ENCODE measurements at places on chromosomes 1 and 21.

- no peak for DNase-seq
Measured at GRCh38 chr1:53334781-53335180, 6.9 kb upstream of the LRP8 start.

GRCh38 chr1:2256435-2257244 lies 28.5 kb downstream of the SKI start:
- DNase-seq: no peak

GRCh38 chr1:212124690-212125582 lies 89.4 kb downstream of the DTL start:
- no peak for DNase-seq

DNA sequence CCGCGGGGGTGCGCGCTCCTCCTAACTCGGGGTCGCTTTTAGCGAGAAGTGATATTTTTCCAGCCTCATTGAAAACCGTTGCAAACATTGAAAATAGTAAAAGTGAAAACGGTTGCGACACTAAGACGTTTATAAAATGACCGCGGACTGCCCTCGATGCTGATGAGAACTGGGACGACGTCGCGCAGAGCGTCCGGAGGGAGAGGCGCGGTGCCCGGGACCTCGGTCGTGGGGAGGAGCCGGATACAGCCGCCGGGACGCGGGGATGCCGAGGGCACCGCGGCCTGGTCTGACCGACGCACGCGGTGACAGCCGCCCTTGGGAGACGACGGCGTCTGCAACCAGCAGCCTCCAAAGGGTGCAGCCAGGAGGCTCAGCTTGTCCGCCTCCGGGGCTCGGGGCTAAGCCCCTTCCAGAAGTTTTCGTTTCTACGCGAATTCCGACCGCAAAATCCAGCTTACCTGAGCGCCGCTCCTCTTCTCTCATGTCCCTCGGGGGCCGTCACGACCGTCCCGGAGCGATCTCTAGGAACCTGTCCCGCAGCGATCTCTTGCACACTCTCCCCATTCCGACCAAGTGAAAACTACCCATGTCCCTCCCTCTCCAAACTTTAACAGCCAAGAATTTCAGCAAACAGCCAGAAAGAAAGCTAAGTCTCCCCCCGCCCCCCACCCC lies 144.4 kb upstream of the ETS2 start:
- no peak for DNase-seq

GRCh38 chr1:242745079-242745478 lies 220.6 kb upstream of the PLD5 start:
- no peak for DNase-seq

GRCh38 chr21:35818597-35818996 lies 241.7 kb downstream of the SETD4 start:
- no peak for DNase-seq

- no peak for DNase-seq
Measured at GRCh38 chr1:109634292-109634691, 14.7 kb downstream of the AMPD2 start.

DNA sequence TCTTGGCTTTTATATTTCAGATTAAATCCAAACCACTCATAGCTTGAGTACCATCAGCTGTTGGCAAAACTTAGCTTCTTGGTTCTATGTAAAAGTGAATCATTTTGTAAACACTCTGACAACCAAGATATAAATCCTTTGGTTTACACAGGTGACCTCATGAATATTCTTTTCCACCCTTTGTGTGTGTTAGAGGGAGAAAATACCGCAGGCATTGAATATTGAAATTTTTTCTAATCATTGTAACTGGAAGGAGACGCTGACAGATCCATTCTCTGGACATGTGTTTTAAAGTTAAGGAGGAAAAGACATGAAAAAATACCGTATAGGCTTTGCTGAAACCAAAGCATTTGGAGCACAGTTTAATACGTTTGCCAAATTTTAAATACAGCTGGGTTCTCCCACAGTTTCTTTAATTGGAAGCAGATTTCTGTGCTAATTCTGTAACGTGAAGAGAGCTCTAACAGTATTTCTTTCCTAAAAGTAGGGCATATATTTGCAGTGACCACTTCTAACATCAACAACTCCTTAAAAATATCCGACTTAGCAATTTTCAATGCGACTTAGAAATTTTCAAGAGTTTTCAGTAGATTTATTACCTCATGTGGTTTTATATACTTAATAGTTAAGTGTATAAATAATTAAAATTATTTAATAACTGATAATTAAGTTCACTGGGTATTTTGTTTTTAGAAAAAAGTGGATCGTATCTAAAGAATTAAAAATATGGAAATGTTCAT lies 388.2 kb downstream of the USP25 start:
- no peak for DNase-seq

DNA sequence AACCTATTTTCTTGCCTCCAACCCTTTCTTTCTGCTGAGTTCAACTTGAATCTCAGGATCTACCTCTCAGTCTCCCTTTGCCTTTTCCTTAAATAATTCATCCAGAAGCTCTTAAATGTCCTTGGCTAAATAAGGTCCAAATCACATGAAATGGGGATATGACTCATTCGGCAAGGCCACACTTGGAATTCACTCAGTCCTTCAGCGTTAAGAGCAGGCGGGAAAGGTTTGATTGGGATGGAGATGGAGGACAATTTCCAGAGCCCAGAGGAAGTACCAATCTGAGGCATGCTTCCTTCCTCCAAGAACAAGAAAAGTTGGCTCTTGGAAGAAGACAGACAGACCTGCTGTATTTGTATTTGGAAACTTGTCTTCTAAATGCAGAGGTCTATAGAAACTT lies 128.5 kb downstream of the PROX1 start:
- no peak for DNase-seq

DNA sequence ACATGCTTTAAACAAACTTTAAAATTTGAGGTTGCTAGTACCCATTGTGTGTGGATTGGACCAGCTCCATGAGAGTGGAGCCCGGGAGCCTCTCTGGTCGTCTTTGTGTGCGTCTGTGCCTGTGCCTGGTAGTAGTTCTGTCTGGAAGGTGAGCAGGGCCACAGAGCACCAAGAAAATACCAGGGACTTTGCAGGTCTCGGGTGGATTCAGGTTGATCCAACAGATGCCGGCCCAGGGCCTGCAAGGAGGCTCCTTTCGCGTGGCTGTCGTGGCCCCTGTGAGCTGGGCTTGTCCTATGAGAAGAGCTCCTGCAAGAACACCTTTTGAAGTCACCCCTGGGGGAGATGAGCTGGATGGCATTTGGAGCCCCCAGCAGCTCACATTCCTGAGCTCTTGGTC lies 28.3 kb downstream of the COL18A1 start:
- no peak for DNase-seq

- DNase-seq: no peak
Measured at GRCh38 chr1:213256438-213257087, 205.5 kb downstream of the RPS6KC1 start.

DNA sequence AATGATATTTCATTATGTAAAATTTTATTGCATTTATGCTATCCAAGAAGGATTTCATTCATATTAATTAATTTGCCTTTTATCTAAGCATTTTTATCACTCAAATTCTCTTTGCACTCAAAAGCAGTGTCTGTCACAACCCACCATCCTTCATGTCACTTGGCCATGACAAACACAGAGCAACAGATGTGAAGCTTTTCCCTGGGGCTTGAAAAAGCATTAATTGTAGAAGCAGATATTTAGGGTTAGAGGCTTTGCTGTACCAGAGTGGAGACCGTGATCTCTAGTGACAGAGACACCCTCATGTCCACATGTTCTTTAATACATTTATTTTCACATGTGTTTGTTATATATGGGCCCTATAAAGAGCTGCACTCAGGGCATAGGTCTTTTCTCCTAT lies 230.5 kb downstream of the SPATA17 start:
- no peak for DNase-seq

DNA sequence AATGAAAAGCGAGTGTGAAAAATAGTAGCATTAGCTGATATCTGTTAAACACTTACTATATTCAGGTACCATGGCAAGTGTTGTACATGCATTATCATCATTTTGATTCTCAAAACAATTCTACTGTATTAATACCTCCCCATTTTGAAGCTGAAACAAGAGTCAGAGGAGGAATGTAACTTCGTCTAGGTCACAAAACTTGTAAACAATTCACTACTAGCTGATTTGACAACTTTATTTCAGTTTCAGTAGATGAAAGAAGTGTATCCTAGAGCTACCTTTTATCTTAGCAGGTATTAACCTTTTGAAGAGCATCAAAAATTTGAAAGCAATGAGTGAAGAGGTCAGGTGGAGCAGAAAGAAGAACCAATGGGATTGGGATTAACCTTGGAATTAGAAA lies 1.6 kb downstream of the CD84 start:
- no peak for DNase-seq

DNA sequence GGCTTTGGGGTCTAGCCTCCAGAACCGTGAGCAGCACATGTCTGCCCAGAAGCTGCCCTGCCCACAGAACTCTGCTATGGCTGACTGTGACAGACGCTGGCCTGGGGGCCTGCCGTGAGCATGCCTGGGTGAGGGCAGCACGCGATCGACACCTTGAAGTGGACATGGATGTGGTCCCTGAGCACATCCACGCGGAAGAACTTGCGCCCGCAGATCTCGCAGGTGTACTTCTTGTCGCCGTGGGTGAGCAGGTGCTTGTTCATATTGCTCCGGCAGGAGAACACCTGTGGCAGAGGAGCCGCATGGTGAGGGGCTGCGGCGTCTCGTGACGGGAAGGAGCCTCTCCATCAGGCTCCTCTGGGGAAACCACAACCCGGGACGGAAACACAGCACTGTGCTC lies 56.0 kb downstream of the PRDM15 start:
- DNase-seq: no peak

DNA sequence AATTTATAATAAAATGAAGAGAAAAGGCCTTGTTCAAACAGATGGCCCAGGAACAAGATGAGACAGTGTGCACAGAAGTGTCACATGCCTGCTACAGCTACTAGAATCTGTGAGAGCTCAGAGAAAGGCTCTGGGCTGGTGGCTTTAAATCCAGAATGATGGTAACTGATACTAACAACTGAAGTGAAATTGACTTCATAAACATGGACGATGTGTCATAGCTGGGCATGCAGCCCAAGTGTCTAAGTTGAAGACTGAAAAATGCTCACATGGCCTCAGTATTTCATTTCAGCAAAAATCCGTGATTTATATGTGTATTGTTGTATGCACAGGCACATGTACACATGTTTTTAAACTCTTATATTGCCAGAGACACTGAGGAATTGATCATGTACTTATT lies 208.3 kb upstream of the RUNX1 start:
- DNase-seq: no peak

- DNase-seq: no peak
Measured at GRCh38 chr1:200005165-200005564, 22.3 kb upstream of the NR5A2 start.

GRCh38 chr1:111856411-111857185 lies 100.9 kb downstream of the DDX20 start:
- no peak for DNase-seq

DNA sequence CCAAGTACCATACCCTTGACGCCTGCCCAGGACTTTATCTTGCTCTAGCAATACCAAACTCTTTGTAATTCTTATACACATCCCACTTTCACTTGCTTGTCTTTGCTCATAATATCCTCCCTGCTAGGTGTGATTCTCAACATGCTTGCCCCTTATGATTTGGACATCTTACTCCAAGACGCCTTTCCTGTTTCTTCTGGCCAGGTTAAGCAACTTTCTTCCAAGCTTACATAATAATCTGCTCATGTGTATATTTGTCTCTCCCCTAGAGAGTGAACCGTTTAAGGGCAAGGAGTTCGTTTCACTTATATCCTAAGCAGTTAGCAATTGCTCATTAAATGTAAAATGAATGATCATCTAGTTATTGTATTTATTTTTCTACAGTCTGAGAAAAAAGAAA lies 21.8 kb downstream of the CRYZL1 start:
- DNase-seq: no peak

DNA sequence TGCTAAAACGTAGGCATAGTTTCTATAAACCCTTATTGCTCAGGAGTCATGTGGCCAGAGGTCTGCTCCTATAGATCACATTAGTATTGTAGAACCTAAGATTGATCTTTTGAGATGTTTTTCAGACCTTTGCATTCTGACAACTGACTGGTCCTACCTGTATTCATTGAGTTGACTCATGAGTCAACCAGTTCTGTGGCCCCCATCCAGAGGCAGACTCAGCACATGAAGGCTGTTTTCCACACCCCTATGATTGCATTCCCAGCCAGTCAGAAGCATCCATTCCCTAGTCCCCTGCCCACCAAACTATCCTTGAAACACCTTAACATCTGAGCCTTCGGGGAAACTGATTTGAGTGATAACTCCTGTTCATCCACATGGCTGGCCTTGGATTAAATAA lies 451.7 kb downstream of the SIPA1L2 start:
- DNase-seq: no peak

- DNase-seq: no peak
Measured at GRCh38 chr1:159854116-159854692, 8.3 kb downstream of the VSIG8 start.

DNA sequence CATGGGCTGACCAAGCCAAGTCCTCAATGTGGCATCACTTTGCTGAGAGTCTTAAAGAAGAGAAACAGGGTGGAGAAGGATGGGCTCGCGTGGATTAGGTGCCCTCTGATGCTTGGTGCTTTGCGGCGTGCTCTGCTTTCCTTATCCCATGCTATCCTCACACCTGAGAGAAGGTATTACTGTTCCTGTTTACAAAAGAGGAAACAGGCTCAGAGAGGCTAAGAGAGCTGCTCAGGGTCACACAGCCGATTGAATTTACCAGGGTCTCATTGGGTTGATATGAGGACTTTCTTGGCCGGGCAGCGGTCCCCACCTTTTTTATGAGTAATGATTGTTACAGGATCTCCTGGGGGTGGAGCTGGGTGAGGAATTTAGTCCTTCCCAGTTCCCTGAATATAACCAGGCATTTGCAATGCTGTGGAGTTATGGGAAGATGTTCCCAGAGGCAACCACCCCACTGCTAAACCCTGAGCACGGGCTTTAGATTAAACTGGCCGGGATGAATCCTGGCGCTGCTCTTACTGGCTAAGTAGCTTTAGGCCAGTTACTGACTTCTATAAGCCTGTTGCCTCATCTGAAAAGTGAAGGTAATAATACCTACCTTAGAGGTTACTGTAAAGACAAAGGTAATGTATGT lies 4.5 kb downstream of the ASCL5 start:
- no peak for DNase-seq

GRCh38 chr1:87212431-87213134 lies 116.1 kb upstream of the LMO4 start:
- DNase-seq: no peak

- DNase-seq: no peak
Measured at GRCh38 chr1:90273241-90273774, 278.4 kb downstream of the ZNF326 start.

DNA sequence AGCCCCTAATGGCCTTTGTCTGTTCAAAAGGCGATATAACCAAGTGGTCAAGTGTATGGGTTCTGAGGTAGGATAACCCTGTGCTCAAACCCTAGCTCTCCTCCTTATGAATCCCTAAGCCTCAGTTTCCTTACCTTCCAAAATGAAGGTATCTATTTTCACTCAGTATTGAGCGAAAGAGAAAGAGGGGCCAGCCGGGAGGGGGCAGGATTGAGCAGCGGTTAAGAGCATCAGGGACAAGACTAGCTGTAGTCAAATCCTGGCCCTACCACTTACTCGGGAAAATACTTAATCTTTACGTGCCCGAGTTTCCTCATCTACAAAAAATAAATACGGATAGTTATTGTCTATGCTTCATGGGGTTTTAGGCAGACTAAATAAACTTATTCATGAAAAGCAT lies 25.7 kb downstream of the LY9 start:
- no peak for DNase-seq
